ENCODE measurements at places on chromosomes 3 and 15.
A peak's percentile ranks its signal among the peaks of the same experiment; 100 is the strongest.

DNA sequence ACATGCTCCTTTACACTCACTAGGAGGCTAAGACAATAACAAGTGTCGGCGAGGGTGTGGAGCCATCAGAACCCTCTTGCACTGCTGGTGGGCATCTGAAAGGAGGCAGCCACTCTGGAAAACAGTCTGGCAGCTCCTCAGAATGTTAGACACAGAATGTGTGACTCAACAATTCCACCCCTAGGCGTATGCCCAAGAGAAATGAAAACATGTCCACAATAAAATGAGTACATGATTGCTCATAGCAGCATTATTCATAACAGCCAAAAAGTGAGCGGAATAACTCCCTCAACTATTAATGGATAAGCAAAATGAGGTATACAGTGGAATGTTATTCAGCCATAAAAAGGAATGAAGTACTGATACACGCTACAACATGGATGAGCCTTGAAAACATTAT is 57.8 kb downstream of the WNT7A start:
- no peak for DNase-seq

DNA sequence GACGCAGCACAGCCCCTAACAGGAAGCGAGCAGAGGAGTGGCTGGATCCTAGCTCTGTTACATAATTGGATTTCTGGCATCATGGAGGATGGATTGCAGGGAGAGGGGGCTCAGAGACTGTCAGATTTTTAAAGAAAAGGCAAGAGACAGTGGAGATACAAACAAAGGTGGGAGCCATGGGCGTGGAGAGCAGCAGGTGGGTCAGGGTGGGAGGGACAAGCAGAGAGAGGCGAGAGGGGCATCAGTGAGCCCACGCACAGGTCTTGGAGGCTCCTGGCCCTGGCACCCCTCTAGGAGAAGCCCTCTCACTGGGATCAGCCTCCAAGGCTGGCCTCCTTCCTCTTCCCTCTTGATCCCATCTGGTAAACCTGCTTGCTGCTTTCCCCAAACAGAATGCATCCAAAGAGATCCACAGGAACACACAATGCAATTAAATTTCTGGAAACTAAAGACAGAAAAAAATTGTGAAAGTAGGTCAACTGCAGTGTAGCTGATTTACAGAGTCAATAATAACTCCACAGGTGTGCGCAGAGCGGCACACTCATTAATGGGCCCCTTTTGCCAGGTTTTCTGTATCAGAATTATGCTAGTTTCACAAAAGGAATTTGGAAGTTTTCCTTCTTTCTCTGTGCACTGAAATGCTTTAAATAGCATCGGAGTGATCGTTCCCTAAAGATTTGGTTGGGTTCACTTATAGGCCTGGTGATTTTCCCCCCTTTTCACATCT is 66.1 kb downstream of the LSM3 start:
- DNase-seq = no peak

GRCh38 chr15:42954291-42954690 is 33.7 kb upstream of the TTBK2 start:
- no peak for DNase-seq

DNA sequence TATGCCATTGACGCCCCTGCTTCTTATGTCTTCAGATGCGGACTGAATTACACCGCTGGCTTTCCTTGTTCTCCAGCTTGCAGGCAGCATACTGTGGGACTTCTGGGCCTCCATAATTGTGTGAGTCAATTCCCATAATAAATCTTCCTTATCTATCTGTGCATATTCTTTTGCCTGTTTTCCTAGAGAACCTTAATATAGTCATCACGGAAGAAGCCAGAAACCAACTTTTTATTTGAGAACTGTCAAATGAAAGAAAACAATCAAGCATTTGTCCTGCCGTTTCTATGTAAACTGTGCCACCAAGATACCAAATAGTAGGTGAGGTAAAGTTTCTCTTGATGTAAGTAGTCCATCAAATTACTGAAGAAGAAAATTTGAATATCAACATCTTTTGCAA is 51.8 kb upstream of the B3GALNT1 start:
- DNase-seq = no peak

DNA sequence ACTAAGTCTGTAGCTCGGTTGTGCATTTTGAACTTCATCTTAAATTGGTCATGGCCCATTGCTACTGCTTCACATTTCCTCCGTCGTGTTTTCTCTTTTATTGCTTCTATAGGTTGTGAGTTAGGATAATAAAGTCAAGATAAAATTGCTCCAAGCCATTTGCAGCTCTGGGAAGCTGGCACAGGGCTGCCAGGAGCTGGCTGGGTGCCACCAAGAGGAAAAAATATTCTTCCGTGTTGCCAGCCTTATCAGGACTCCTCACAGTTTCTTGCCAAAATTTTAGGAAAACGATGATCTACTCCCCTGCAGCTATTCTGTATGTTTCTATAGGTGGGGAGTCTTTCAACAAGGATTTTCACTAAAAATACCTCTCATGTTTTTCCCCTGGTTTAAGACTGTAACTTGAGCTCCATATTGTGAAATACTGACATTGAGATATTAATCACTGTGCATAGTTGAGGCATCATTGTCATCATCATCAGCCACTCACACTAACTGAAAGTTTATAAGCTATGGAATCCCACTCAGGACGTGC is 55.4 kb upstream of the PIAS1 start:
- DNase-seq = no peak

DNA sequence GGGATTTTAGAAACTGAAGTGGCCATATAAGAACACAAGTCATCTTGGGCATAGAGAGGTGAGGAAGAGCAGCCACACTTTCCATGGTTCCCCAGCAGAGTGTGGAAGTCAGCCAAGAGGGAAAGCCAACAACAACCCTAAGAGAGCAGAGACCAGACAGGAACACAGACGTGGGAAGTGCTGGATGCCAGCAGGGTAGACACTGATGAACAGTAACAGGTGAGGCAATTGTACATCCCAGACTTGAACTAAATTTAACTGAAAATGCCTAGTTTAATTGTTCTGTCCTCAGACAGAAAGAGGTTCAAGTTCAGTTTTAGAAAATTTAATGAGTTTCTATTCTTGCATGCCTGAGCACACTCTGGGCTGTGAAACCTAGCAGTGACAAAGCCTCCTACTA is 212.1 kb downstream of the ATP8B4 start:
- no peak for DNase-seq

GRCh38 chr3:168620854-168621253 is 525.1 kb upstream of the GOLIM4 start:
- DNase-seq = peak; percentile 77

DNA sequence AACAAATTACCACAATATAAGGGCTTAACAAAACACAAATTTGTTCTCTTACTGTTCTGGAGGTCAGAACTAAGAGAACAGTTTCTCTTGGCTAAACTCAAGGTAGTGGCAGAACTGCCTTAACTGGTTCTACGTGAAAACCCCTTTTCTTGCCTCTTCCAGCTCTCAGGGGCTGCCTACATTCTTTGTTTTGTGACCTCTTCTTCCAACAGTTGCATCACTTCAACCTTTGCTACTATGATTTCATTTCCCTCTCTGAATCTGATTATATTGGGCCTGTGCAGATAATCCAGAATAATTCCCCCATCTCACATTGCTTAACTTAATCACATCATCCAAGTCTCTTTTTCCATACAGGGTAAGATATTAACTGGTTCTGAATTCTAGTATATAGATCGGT is 624.6 kb downstream of the ZPLD1 start:
- DNase-seq = no peak

GRCh38 chr3:156772588-156773206 is 53.5 kb upstream of the LEKR1 start:
- DNase-seq = no peak

GRCh38 chr3:152443212-152444023 is 174.7 kb downstream of the MBNL1 start:
- DNase-seq = no peak

DNA sequence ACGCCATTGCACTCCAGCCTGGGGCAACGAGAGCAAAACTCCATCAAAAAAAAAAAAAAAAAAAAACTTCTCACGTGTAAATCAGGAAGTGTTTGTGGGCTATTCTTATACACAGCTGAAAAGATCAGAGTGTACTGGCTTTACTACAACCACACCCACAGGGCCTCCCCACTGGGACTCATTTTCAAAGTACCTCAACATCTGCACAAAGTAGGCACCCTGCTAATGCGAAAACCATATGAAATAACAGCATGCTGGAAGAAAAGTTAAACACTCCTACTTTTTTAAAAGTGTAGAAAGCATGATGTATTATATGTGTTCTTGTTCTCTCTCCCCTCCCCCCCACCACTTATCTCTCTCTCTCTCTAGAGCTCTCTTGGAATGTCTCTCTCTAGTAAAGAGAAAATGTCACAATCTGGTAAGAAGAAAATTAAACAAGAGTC is 11.1 kb downstream of the UACA start:
- DNase-seq = no peak

DNA sequence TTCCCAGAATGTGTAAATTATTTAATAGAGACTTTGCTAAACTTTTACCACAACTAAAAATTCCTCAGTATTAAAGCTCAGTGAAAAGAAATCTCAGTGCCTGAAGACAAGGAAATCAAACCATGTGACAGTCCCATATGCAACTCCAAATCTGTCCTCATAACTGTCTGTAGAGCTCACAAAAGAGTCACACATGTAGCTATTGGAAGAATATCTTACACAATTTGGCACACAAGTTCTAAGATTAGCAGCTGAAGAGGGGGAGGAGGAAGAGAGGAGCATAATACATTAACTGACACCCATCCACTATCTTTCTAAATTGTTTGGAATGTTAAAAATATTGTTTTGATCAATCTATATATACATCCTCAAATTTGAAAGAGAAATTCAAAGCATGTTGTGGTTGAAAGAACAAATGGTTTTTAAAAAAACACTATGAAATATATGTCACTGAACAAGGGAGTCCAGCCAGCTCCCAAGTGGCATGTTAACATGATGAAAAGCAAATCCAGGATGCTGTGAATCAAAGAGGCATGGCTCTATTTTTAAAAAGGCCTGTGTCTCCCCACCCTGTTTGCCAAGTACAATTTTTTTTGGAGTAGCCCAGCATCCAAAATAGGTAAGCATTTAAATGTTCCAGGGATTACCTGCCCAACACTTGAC is 126.3 kb upstream of the NANOGP8 start:
- DNase-seq = no peak

GRCh38 chr3:133937061-133937686 is 41.5 kb upstream of the RAB6B start:
- DNase-seq = no peak

- no peak for DNase-seq
Observed at GRCh38 chr3:118754406-118755252, 280.0 kb downstream of the IGSF11 start.

GRCh38 chr3:142046320-142047020 is 102.9 kb downstream of the TFDP2 start:
- no peak for DNase-seq

DNA sequence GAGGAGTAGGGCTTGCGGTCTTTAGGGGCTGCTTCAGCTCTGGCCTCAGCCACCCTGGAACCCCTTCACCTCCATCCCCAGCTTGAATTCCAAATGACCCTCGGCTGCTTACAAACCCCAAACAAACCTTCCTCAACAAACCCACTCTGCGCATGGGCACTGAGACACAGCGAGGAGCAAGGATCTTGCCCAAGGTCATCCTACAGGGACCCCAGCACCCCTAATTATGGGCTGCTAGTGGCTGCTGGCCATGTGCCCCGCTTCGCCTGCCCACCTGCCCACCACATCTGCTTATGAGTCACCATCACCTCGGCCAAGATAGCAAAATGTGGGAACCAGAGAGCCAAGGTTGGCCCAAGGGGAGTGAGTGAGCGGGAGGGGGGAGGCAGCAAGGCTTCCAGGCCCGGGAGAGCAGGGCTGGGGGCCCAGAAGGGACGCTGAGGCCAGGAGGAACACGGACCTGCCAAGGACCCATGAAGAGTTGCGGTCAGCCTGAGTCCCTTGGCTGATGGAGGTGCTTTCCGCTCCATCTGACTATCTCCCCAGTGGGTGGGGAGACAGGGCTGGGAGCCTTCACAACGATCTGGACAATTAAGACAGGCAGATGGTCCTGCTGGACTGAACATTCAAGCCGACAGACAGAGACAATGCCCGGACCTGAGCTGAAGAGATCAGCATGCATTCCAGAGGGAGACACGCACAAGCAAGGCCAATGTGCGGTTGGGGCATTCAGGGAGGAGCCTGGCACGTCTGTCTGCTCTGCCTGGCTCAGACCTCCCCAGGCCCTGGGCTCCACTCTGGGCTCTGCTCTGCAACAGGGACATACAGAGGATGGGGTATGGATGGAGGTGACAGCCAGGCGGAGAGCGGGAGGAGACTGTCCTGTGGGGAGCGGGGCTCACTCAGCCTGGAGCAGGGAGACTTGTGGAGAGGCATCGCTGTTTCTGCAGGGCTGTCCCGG is 10.8 kb upstream of the GRIP2 start:
- DNase-seq = peak; percentile 68

GRCh38 chr3:188664795-188665194 is 507.0 kb upstream of the TPRG1 start:
- DNase-seq = no peak

GRCh38 chr3:33729993-33730392 is 11.9 kb upstream of the CLASP2 start:
- no peak for DNase-seq

GRCh38 chr3:183895296-183895695 is 10.6 kb upstream of the PARL start:
- peak; percentile 70 for DNase-seq

DNA sequence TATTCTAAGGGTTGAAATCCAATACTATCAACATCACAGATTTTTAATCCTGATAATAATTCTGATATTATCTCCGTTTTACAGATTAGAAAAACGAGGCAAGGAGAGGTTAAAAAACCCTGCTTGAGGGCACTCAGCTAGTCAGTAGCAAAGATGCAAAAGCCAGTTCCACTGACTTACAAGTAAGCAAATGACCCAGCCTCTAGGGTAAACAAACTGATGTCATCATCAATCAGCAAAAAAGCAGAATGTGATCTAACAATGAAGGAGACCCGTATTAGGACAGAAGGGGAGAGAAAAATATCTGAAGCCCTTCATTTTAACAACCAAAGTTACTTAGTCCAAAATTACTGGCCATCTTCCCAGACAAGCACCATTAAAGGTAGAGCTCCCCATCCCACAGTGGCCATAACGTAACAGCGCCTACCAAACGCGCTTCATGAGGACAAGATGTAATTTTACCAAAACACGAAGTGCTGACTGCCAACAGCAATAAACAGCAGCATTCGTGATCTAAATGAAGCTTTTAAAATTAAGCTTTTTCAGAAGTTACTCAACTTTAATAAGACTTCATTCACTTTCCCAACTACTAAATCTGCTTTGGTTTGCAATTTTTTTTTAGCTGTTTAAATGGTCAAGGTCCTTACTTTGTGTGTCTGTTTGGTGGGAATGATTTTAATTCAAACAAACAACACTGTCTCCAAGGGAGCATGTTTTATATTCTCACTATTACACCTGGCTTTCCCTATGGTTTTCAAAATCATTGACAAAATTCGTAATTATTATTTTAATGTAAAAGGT is 176.6 kb downstream of the OSBPL10 start:
- no peak for DNase-seq

DNA sequence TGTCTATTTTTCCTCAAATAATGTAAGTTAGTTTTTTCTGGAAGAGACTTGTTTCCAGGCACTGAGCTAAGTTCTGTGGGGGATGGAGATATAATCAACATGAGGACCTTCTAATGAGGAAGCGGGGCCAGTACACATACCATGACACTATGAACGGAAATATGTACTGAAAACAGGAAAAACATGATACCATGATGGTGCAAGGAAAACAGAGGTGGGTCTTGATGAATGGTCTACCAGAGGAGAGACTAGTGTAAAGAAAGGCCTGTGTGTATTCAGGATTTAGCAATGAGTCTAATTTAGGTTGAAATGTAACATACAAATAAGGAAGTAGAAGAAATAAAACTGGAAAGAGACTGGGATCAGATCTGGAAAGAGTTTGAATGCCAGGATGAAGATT is 38.9 kb upstream of the TPRG1 start:
- DNase-seq = no peak
